ENCODE measurements at places on chromosomes 2 and 18.
A peak's percentile ranks its signal among the peaks of the same experiment; 100 is the strongest.

DNA sequence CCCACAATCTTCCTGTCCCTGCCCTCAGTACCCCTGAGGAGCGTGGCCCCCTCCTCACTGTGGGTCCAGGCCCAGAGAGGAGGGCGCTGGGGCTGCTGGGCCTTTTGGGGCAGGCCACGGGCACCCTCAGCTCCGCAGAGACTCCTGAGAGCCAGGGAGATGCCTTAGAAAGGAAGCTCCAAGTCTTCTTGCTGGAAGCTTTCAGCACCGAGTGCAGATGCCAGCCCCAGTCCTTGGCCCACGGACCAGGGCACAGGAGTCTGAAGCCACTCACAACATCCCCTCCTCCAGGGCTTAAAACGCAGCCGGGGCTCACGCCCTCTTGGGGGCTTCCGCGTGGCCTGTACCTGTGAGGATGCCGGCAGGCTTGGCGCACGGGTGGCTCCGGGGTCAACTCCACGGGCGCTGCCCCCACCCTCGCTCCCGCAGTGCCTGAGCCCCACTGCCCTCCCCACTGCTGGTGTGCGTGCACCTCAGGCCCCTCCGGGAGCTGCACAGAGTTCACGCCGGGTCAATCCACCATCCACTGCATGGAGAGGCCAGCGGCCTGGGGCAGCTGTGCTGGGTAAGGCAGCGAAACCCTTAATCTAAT lies 72.1 kb upstream of the CTDP1 start:
- DNase-seq = no peak

GRCh38 chr2:167592441-167592840 lies 655.0 kb downstream of the STK39 start:
- DNase-seq = no peak

DNA sequence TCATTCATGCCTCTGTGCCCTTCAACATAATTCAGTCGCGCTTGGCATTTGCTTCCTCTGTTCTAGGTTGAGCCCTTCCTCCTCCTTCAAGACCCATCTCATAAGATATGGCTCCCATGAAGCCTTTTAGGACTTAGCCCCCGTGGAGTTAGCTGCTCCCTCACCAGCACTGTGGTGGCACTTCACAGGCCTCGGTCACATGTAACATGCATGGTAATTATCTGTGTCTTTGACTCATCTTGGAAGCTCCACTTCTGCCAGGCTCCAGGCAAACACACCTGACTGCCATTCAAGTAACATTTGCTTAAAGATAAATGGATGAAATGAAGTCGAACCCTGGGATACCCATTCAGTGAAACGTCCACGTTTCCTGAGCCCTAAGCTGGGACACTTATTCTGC lies 484.7 kb downstream of the EIPR1 start:
- DNase-seq = no peak

DNA sequence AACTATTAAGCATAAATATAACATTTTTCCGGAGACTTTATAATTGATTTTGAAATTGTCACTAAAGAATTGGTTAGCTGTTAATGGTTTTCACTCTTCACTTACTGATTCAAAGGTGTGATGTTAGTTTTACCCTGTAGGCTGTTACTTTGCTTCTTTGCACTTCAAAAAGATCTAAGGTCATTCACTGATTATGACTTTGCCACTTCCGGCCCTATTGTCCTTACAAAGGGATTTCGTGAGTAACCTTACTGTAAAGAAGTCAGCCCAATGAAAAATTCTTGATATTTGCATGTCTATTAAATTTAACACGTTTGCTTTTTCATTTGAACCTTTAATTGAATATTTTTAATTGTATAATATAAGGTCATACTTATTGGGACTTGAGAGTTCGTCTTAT lies 61.4 kb downstream of the GREB1L start:
- DNase-seq = no peak

DNA sequence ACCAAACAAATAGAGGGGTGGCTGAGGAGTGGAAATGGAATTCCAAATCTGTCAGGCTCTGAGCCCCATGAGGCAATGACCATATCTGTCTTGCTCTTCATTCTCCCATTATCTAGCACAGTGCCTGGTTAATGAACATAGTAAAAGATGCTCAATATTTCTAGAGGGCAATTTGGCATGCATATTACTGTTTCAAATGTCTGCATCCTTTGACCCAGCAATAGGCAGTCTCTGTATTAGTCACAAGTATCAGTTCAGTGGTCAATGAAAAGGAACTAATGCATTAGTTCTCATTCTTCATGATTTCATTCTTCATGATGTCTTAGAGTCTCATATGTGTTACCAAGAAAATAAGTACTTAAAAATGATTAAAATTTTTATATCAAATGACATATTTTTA lies 28.4 kb upstream of the MALL start:
- DNase-seq = no peak

DNA sequence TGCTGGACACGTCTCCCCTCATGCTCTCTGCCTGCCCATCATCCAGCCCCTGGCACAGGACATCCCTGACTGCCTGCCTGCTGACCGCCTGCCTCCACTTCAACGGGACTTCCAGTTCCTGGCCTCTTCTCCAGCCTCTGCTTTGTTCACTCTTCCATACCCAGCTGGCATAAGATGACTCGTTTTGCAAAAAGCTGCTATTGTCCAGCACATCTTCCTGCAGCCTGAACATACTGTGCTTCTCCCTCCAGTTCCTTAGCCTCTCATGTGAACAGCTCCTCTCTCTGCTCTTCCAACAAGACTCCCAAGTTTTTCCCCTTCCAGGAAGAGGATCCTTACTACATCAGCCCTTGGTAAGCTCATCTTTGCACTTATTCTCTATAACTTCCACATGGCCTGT lies 62.4 kb upstream of the SKOR2 start:
- no peak for DNase-seq

DNA sequence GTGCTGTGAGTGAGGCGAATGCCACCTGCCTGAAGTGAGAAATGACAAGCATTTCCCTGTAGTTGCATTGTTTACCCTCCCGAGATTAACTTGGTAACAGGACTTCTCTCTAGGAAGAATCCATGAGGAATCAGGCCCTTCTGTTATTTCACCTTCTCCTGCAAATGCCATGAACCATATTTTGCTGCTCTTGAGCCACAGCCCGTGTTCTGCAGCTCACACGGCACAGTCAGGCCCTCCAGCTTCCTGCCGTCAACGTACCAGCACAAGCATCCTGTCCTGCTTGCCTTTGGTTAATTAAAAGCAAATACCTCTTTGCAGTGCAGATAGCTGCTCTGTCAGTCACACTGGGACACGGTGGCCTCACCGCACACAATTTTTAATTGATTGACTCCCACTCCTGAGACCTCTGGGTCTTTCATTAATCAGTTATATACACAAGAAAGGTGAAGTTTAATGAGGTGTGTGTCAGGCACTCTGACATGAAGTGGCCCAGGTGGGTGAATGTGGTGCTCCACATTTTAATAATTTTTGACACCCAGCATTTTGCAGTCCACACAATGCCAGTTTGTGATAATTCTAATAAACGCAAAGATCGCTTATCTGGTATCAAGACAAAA lies 95.3 kb upstream of the ASB18 start:
- DNase-seq = peak; percentile 1

DNA sequence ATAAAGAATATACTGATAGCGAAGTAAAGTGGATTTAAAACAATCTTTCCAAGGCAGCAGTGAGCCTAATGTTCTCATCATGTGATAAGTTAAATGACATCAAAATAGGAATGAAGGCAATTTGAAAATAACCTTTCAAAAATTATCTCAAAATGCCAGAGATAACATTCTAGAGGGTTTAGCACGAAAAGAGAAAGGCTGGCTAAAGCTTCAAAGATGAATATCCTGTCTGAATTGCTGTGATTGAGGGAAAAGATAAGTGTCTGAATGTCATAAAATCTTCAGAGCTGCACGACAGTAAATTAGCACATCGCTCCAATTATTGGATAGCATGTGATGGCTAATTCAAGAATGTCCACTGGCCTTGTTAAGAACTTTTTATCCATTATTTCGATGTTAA lies 159.3 kb downstream of the PID1 start:
- no peak for DNase-seq
